Upper lobe of left lung (tissue), 6 donors: ENCODE measurements at places on chromosomes 12 and 14. TPM values are rescaled to one million over a fixed set of nuclear protein-coding genes. Genes with fewer than 3 reads are reported as not detected.

GRCh38 chr12:53476769-53477209, 22.5 kb downstream of the MAP3K12 start:
- no peak for DNase-seq

- no peak for DNase-seq
Observed at GRCh38 chr12:10982244-10982643, 4.5 kb downstream of the TAS2R50 start.

LRTM2 gene
- total RNA-seq = not detected

MYO1H gene
- total RNA-seq = 0.51 TPM

SAMD15 gene
- total RNA-seq = 1.4 TPM

TMTC1 gene
- 31.4 TPM for total RNA-seq
